IMR-90 (cell line): ENCODE measurements at places on chromosomes 3 and 15. TPM values are rescaled to one million over a fixed set of nuclear protein-coding genes. Genes with fewer than 3 reads are reported as not detected.

GRCh38 chr15:80832686-80833085 is 53.5 kb downstream of the CEMIP start:
- no peak overlapping the region for H3K27ac ChIP-seq
- peaks cover 56% of the 10 kb centered on the region for H3K36me3 ChIP-seq
- peaks cover 8% of the 10 kb centered on the region; the same call in 1 of the 2 replicates for H3K4me1 ChIP-seq
- H3K4me3 ChIP-seq = no peak overlapping the region
- no peak for DNase-seq

GRCh38 chr3:136353461-136353860 is 103.3 kb downstream of the PCCB start:
- H3K4me3 ChIP-seq = no peak overlapping the region
- no peaks in the 10 kb centered on the region for H3K27me3 ChIP-seq
- no peak for DNase-seq
- peaks cover 10% of the 10 kb centered on the region for H3K4me1 ChIP-seq
- H3K27ac ChIP-seq = no peak overlapping the region; the same call in 1 of the 2 replicates
- H3K36me3 ChIP-seq = peaks cover 2% of the 10 kb centered on the region

DNA sequence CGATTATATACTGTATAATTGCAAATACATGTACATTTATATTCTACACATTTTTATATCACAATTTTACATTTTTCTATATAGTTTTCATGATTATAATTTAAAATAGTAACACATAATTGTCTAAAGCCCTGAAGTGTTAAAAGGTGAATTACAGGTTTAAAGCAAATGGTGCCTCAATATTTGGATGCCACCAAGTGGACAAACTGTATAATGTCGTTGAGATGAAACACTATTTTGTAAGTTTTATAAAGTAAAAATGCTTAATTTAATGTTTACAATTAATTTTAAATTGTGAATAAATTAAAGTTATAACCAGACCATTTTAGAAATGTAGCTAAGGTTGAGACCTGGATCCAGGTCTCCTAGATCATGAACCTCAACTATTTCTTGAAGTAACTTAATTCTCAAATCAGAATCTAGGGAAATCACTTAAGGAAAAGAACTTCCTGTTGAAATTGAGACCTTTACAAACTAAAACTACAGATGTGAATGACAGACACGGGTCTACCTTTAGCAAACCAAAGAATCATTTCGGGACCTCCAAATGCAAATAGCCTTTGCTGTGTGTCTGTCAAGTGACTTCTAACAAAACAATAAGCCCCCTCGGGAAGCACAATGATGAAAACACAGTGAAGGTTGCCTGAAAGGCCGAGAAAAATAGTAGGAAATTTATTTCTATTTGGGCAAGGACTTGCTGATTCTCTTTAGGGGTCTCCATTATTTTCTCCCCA is 37.8 kb downstream of the EHHADH start:
- peak; percentile 23 for DNase-seq
- H3K27me3 ChIP-seq = no peaks in the 10 kb centered on the region
- H3K4me1 ChIP-seq = peaks cover 3% of the 10 kb centered on the region; the same call in 1 of the 2 replicates
- H3K4me3 ChIP-seq = no peak overlapping the region
- H3K27ac ChIP-seq = no peak overlapping the region

- no peaks in the 10 kb centered on the region for H3K36me3 ChIP-seq
- no peak overlapping the region for H3K27ac ChIP-seq
- H3K4me1 ChIP-seq = no peaks in the 10 kb centered on the region
Observed at GRCh38 chr3:53716998-53717397, 129.2 kb downstream of the CHDH start.

DNA sequence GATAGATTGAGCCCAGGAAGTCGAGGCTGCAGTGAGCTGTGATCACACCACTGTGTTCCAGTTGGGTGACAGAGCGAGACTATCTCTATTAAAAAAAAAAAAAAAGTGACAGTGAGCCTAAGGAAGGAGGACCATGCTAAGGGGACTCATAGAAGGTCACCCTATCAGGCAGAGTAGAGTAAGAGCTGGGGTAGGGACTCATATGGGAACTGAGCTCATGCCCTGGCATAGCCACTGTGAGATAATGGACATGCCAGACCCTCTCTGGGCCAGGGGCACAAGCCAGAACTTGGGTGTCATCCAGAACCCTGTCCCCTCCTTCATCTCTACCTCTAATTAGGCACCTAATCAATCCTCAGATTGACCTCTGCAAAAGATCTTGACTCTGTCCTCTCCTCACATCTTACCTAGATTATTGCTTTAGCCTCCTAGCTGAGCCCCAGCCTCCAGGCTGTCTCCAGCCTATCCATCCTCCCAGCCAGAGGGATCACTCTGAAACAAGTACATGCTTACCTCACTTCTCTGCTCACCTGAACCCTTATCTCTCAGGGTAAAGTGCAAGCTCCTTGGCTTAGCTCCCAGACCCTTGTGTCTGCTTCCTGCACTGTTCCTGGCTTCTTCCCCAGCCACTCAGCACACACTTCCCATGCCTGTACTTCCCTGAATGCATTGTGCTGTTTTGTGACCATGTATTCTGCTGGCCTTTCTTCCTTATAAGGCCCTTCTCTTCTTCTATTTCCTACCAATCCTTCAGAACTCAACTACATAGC is 76.4 kb downstream of the DAPK2 start:
- no peak overlapping the region for H3K4me3 ChIP-seq
- H3K36me3 ChIP-seq = no peaks in the 10 kb centered on the region
- peaks cover 6% of the 10 kb centered on the region; the same call in 1 of the 2 replicates for H3K27me3 ChIP-seq
- H3K4me1 ChIP-seq = peaks cover 10% of the 10 kb centered on the region

ABI3BP gene
- total RNA-seq = 3.0 and 4.2 TPM in 2 replicates

CGNL1 gene
- total RNA-seq = under 0.01 and 0.18 TPM in 2 replicates
